Stimulated activated CD4-positive, alpha-beta T cell treated with anti-CD3 and anti-CD28 coated beads, Interleukin-1b, Interleukin-23, amount 100 ng/mL, for 24 hours (primary cell): ENCODE measurements at places on chromosomes 6 and 20.
A peak's percentile ranks its signal among the peaks of the same experiment; 100 is the strongest.

DNA sequence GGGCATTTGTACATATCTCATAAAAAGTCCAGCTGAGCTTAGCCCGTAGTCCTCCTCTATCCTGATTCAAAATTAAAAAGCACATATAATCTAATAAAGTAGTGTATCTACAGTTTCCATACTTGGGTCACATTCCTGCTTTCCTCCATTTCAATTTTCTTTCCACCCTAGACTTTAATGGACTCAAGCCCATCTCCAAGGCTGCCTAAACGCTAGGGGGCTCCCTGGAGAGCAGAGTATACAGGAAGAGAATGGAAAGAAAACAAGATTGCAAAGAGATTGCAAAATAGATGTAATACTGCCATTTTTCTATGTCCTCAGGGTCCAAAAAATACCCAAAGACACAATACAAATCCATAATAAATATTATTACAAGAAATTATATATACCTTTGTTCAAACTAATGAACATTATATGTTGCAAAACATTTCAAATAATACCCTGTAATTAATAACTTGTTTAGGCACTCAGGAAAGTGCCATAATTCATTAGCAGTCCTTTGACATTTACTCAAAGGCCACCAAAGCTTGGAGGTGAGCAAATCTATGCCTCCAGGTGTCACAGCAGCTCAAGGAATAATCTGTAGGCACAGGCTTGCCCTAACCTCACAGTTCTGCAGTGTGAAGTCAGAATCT lies 2.4 kb upstream of the MCM3 start:
- DNase-seq: peak; percentile 33

GRCh38 chr20:37559312-37560027 lies 31.8 kb upstream of the BLCAP start:
- DNase-seq: no peak

GRCh38 chr20:21820688-21821087 lies 115.2 kb downstream of the PAX1 start:
- DNase-seq: no peak

GRCh38 chr6:168377484-168377855 lies 57.9 kb upstream of the DACT2 start:
- no peak for DNase-seq

GRCh38 chr6:69138893-69139494 lies 503.9 kb downstream of the ADGRB3 start:
- no peak for DNase-seq

GRCh38 chr20:51803148-51803854 lies 980 bp upstream of the SALL4 start:
- no peak for DNase-seq

DNA sequence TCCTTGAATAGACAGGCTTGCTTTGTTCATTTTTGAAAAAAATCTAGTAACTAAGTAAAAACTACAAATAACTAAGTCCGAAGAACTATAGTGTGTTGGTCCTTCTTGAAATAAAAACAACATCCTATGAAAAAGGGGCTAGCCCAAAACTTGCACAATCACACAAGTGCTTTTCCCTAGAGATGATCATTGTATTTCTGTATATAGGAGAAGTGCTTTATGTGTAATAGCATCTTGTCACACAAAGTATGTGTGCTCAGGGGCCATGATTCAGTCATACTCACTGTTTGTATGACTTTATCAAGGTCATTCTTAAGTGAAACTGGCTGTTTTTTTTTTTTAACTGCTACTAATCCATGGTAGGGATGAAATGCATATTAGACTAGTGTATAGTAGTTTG lies 179.8 kb downstream of the DTNBP1 start:
- no peak for DNase-seq

DNA sequence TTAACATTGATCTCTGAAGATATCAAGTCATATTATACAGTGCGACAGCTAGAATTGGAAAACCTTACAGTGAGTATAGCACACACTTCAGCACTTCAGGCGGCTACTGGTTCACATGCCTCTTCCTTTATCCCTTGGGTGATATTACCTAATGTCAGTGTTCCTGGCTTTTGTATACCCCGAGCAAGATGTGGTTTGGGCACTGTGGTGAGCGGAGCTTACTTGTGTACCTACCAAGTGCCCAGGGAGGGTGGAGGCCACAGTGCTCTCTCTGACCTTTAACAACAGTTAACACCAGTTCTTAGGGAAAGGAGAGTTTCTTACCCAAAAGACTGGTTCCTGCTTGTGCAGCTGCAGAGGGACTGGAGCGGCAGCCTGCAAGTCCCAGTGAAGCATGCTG lies 64.4 kb downstream of the PTPN1 start:
- no peak for DNase-seq

DNA sequence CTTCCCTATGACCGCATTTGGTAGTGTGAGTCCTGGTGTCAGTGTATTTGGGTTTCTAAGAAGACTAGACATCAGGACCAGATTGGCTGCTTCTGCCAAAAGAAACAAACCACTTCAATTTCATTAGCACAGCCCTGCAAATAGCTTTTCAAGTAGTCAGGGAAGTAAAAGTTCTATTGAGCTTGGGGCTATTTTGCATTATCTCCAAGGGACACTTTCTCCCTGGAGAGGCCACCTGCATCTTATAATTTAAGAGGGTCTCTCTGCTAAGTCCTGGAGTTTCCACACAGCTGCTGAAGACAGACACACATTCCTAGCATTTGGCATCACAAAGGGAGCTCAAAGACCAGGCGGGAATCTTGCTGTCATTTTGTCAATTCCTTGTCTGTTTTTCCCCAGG lies 141.2 kb downstream of the BMP2 start:
- no peak for DNase-seq

DNA sequence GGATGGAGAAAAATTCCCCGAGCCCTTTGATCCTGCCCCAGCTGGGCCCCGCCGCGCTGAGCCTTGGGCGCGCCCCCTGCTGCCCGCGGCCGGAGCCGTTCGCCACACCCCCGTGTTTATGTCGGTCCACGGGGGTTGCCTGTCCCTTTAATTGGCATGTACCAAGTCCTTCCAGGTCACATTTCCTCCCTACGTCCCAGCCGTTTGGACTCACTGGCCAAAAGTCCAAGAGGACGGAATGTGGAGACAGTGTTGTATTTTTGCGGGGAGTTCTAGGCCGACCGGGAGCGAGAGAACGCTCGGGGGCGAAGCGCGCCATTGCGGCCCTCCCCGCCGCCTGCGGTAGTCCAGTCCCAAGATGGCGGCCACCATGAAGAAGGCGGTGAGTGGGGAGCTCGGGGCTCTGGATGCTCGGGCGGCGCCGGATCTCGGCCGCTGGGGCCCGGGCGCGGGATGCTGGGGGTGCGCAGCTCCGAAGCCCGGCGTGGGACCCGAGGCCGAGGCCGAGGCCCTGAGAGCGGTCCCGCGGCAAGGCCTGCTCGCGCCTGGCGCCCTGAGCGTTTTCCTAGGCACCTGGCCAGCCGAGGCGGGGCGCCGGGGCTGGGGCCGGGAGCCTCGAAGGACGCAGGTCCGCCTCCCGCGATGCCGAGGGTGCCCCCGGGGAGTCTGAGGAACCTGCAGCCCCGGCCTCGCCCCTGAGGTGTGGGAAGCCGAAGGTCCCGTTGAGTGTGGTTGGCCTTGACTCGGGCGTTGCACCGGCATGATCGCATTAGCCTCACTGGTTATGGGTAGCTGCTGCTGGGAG lies at the start of gene PFDN4:
PFDN4 (plus strand) TSS at position 345 of the 805 bp plus-strand sequence; CDS start at position 359, 14 bp downstream.
- DNase-seq: peak; percentile 49

- no peak for DNase-seq
Observed at GRCh38 chr6:10190042-10190441, 224.8 kb downstream of the TFAP2A start.

- no peak for DNase-seq
Observed at GRCh38 chr20:34345402-34345736, 17.7 kb upstream of the ITCH start.

DNA sequence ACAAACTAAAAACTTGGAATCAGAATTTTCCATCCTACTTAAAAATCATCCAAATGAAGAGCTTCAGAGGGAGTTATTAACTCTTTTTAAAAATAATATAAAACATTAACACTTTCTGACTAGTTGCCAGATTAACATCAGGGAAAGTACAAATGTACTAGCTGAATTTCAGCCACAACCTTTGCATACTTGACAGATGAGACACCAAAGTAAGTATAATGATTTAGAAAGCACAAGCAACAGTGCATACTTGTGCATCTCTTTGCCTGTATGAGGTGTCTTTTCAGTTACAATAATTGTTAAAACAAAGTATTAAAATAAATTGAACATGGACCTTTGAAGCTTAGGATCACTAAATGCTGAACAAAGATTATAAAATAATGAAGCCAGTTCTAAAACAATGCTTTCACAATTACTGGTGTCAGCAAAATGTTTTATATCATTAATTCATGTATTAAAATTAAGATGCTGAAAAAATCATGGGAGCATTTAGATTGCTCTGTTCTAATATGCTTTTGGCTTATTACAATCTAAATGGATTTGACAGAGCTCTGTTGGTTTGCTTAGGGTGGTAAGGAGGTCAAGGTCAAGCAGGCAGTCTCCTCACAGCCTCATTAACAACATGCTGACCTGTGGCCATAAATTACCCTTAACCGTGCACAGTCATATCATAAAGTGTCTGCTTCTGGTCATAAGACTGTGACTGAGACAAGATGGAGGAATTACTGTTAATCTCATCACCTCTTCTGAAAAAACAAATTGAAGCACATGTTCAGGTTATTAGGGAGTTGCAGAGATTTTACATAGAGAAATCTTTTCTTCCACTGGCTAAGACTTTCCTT lies 15.1 kb downstream of the RNF217 start:
- no peak for DNase-seq

GRCh38 chr6:399785-400534 lies 8.4 kb downstream of the IRF4 start:
- DNase-seq: no peak

- DNase-seq: no peak
Observed at GRCh38 chr6:52362443-52363227, 684 bp downstream of the PAQR8 start.

DNA sequence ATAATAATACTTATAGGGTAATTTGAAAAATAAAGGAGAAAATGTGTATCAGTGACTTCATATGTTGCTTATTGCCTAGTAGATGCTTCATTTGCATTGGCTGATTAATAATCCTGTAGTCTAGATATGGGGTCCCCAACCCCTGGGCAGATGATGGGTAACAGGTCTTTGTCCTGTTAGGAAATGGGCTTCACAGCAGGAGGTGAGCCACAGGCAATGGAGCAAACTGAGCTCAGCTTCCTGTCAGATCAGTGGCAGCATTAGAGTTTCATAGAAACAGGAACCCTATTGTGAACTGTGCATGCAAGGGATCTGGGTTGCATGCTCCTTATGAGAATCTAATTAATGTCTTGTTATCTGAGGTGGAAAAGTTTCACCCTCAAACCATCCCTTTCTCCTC lies 1049.5 kb upstream of the EPHA7 start:
- DNase-seq: no peak

DNA sequence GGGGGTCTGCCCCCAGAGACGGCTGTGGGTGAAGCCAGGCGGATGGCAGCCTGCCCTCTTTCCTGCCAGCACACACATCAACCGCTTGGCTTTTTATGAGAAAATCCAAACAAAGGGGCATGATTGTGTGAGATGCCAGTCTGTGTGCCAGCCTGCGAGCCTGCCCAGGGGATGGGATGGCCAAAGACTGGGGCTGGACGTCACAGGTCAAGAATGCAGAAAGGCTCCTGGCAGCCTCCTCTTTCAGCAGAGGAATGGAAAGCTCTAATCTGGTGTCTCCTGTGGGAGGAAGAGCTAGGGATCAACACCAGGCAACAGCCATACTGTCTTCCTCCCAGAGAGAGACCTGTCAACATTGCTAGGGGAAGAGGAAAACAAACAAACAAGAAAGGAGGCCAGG lies 15.8 kb downstream of the TUBB2B start:
- no peak for DNase-seq

DNA sequence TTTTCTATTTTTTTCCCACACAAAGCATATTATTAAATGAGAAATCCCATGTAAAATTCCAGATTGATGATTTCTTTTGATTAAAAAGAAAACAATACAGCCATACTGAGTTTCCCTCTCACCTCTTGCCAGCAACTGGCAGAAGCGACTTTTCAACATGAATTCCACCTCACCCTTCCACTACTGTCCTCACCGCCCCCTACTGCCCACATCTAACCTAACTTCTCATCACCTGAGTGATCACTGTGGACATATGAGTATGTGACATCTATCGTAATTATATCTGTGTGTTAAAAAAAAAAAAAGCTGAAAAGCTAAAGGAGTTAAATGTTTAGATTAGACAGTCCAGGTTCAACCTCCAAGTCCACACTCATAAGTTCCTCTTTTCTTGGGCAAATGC lies 528.6 kb downstream of the PRKN start:
- DNase-seq: no peak

GRCh38 chr6:88167352-88167937 lies 1.3 kb upstream of the CNR1 start:
- no peak for DNase-seq

GRCh38 chr6:50112981-50113857 lies 63.5 kb upstream of the DEFB112 start:
- no peak for DNase-seq

DNA sequence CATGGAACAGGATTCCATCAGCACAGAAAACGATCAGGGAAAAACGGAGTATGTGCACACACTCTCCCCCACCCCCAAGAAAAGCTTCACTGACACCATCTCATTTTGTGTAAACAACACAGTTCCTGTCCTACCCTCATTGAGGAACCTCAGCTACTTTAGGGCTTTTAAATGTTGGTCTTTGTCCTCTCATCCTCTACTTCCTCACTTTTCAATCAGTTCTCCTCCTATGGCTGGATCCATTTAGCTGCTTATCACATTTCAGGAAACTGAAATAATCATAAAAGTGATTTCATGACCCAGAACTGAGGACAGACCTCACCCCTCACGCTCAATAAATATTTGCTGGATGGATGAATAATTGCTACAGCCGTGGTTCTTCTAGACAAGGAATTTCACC lies 33.1 kb upstream of the PNRC1 start:
- DNase-seq: no peak

DNA sequence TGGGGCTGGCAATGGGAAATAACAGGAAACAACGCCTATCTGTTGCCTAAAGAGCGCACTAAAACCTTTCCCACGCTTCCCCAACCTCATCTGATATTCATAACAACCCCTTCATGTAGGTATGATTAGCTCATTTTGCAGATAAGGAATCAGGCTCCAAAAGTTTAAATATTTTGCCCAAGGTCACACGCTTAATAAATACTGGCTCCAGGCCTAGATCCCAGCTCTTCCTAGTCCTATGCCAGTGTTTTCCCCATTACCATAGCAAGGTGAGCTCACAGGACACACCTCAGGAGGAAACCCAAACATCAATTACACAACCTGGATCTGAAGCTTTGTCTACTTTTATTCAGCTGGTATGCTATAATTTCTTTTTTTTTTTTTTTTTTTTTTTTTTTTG lies 19.6 kb downstream of the MBOAT1 start:
- DNase-seq: no peak

DNA sequence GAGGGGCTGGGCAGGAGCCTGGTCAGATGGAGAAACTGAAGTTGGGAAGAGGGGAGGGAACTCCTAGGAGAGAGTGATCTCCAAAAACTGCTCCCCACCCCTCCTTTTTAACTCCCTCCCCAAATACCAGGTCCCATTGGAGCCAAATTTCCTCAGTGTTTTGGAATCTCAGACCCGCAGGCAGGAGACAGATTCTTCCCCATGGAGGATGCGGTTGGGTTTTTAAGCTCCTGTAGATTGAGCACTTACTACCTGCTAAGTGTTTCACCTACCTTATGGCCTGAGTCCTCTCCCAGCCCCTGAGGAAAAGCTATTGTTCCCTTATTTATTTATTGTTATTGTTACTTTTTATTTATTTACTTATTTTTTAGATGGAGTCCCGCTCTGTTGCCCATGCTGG lies 73.2 kb downstream of the CEBPB start:
- no peak for DNase-seq

GRCh38 chr20:63099456-63100173 lies 92.9 kb upstream of the BHLHE23 start:
- DNase-seq: no peak
